Hair follicular keratinocyte (primary cell): ENCODE measurements at places on chromosomes 3 and 15. TPM values are rescaled to one million over a fixed set of nuclear protein-coding genes. Genes with fewer than 3 reads are reported as not detected.

The UROC1 gene
- not detected in 2 replicates for total RNA-seq

The MAP6D1 gene
- total RNA-seq, result 2.5 and 2.9 TPM in 2 replicates

The UTS2B gene
- not detected in 2 replicates for total RNA-seq

The IL20RB gene
- 75.2 and 175 TPM in 2 replicates for total RNA-seq

The CCR4 gene
- not detected in 2 replicates for total RNA-seq
